ENCODE measurements at places on chromosomes 3 and 15.

- DNase-seq, result no peak
These were observed 2.3 kb downstream of the NSUN3 start for GRCh38 chr3:94065122-94065521.

DNA sequence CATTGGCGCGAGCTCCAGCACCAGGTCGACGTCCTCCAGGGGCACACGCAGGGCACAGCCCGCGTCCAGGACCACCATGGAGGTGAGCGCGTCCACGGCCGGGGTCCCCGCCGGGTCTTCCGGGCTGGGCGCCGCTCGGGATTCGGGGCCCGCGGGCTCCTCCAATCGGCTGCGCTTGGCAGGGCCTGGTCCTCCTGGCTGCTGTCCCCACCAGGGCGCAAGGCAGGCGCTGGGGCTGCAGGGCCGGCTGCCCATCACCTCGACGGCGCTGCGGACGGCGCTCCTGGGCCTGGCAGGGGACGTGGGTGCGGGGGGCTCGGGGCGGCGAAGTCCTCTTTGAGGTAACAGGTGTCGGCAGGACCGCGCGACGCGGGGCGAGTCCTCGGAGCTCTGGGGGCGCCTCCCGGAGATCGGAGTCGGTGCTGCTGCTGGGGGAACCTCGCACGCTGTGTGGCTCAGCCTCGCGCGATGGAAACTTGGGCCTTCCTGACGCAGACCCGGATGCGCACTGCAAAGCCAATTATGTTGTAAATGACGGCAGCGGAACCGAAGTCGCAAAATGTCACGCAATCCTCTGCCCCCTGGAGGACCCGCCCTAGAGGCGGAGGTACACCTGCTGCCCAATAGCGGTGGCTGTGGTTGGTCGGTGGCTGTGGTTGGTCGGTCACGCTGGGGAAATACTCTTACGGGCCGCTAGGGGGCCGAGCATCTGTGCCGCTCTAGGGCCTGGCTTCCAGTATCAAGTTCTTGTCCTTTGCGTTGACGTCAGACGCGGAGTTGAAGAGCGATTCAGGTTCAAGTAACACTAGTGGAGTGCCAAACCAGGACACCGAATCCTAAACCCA, at the start of gene PRR23C:
PRR23C (minus strand) TSS at position 527 of the 845 bp plus-strand sequence; CDS start at position 255, 272 bp downstream.
- DNase-seq, result no peak

DNA sequence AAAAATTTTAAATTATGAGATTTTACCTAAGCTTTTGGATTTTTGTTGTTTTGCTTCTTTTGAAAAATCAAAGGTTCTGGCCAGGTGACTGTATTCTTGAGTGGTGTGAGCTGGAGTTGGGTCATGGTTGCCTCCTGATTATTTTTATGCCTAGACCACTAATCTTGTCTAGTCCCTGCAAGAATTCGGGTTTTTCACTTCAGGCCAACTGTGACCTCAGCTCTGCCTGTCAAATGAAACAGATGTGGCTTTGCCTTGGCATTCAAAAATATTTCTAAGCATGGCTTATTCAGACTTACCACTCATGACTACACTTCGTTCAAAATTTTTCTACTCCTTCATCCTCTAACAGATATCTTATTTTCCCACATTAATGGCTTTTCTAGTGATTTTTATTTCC, 25.4 kb upstream of the CDV3 start:
- DNase-seq, result no peak

GRCh38 chr3:58585994-58586393, 8.8 kb upstream of the FAM107A start:
- no peak for DNase-seq

GRCh38 chr15:99826157-99826780, 93.0 kb upstream of the LYSMD4 start:
- no peak for DNase-seq

DNA sequence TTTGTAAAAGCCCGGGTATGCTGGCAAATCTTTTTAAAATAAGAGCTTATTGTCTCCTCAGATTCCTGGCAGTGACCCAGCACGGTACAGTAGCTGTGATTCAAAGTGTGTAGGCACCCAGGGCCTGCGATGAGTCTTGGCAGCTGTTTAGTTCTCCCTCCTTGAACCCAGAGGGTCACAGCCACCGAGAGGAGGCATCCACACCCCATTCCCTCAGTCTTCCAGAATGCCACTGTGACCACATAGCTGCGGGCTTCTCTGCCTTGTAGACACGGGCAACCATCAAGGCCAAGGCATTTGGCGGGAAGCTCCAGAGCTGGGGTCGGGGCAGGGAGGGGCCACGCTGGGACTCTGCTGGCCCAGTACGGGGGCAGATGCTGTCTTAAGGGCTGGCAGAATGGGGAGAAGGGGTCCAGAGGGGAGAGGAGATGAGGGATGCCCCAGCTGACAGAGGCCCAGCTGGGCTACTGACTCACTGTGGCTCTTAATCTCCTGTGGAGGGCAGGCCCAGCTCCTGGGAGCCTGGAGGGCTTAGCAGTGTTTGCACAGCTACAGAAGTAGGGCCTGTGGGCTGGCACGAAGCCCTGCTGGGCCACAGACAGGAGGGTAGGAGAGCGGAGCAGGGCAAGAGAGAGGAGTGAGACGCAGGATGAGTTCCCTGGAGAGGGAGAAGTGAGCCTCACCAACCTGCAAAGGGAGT, 68.8 kb upstream of the DLG1 start:
- no peak for DNase-seq

GRCh38 chr3:14418296-14419250, 16.2 kb downstream of the SLC6A6 start:
- no peak for DNase-seq

DNA sequence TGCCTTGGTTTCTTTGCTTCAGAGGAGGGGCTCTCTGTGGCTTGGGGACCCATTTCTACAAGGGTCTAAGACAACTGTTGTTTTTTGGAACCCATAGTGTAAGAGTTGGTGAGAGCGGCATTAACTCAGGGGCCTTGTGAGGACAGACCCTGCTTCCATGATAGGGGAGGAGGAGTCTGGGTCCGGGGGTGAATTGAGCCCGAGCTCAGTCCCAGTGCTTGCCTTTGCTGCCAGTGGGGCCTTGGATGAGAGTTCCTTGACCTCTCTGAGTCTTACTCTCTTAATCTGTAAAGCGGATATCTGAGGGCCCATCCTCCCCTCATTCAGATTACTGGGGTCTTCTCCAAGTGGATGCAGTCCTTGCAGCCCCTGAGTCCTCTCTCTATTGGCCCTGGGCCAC, 74.2 kb downstream of the EEFSEC start:
- no peak for DNase-seq

Data from NCI-H1048 (cell line).